ENCODE measurements at places on chromosomes 6 and 20.
A peak's percentile ranks its signal among the peaks of the same experiment; 100 is the strongest.

DNA sequence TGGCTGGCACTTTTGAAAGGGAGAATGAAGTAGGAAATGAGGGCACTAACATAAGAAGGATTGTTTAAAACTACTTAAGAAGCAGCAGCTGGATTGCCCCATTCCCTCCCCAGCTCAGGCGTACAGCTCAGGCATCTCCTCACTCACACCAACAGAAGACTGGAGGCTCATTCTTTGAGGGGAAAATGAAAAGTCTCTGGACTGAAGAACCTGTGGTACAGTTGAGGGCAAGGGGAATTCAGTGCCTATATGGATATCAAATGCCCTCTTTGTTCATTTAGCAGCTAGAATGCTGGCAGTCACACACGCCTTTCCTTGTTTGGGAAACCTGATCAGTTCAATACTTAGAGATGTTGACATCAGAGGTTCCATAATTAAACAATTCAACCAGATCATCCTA lies 502.1 kb upstream of the SOX4 start:
- DNase-seq: no peak

- DNase-seq: no peak
Observed at GRCh38 chr20:6126846-6127245, 4.0 kb upstream of the FERMT1 start.

DNA sequence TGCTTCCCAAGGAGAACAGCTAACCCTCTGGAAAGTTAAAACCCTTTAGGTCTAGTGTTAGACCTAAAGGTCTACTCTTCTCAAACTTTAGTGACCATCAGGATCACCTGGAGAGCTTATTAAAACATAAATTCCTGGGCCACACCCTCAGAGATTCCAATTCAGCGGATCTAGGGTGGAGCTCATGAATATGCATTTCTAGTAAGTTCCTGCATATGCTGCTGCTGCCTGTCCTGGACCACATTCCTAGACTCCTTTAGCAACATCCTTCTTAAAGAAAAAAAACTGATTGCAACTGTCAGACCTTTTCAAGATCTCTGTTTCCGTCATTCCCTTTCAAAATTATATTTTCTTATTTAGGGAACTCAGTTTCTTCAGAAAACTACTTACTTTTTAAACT lies 31.2 kb downstream of the SNAP25 start:
- DNase-seq: no peak

GRCh38 chr20:63741676-63742380 lies 2.3 kb downstream of the SLC2A4RG start:
- no peak for DNase-seq

- DNase-seq: peak; percentile 6
Observed at GRCh38 chr6:146598772-146599405, at the start of gene ADGB. TSS of gene ADGB (plus strand) at chr6:146598972. CDS start at chr6:146599041, 69 bp downstream.

- DNase-seq: no peak
Observed at GRCh38 chr6:105692613-105693215, 289.8 kb upstream of the PREP start.

DNA sequence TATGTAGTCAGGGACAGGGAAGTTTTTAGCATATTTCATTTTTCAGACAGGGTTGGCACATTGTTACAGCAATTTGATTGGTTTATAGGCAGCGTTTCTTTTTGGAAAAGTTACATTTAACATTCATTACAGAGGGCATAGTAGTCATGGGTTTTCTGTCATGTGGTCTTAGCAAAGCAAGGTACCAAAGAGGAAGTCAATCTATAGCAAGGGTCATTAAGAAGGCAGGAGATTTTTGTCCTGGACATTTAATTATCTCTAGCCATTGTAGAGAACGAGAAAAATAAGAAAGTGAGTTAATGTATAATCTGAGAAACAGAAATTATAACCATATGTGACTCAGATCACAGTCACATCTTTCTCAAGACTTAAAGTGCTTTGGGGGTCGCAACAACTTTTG lies 47.4 kb downstream of the TPD52L1 start:
- no peak for DNase-seq

DNA sequence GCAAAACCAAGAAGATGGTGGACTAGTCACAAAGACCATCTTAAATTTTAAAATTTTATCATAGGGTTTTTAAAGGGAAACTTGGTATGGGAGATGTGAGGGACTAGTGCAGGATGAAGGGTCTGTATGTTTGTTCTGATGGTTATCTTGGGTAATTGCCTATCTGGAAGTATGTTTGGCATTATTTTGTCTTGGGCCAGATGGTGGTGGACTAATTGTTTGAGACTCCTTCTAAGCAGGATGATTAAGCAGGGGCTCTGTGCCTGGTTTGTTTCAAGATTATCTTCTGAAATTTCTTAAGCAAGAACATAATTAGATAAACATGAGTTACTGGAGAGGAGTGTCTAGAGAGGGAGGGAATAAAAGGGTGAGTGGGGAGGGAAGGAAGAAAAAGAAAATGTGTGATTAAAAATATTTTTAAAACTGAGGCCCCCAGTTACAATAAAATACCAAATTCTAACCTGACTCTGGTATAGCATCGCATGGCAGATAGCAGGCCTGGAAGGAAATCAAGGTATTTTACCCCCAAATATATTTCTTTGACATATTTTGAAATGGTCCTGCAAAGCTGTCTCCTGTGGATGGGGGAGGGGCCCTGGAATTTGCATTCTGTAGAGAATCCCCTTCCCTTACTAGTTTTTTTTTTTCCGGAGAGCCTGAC lies 49.9 kb upstream of the FAM184A start:
- DNase-seq: no peak

- DNase-seq: no peak
Observed at GRCh38 chr6:114586298-114586697, 243.5 kb upstream of the HS3ST5 start.

- peak; percentile 61 for DNase-seq
Observed at GRCh38 chr6:33091957-33092356, 16.2 kb downstream of the HLA-DPB1 start.

DNA sequence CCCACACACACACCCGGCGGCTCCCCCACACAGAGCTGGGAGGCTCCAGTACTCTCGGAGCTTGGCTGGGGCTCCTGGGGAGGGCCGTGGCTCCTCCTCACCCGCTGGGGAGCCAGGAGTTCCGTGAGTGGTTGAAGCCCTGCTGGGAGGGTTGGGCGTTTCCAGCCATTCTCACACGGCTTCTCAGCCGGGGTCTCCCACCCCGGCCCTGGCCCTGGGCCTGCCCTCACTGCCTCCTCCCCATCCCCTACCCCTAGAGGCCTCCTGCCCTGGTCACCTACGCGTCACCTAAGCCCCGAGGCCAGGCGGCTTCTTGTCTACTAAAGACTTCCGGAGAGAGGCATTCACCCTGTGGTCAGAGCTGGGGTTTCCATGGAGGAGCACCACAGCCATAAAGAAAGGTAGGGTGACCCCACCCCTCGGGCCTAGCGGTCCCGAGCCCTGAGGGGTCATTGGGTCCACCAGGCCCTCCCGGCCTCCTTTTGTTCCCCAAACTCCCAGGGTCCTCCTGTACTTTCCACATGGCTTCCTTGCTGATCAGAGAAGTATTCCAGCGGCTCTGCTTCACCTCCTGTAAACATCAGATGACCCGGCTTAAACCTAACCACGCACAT lies 99.3 kb downstream of the TTLL2 start:
- no peak for DNase-seq

- DNase-seq: no peak
Observed at GRCh38 chr20:51447097-51447764, 95.3 kb downstream of the NFATC2 start.

Measured in RPMI8226 (cell line).